Upper lobe of right lung (tissue), 1 donor: ENCODE measurements at places on chromosomes 2 and 18.

DNA sequence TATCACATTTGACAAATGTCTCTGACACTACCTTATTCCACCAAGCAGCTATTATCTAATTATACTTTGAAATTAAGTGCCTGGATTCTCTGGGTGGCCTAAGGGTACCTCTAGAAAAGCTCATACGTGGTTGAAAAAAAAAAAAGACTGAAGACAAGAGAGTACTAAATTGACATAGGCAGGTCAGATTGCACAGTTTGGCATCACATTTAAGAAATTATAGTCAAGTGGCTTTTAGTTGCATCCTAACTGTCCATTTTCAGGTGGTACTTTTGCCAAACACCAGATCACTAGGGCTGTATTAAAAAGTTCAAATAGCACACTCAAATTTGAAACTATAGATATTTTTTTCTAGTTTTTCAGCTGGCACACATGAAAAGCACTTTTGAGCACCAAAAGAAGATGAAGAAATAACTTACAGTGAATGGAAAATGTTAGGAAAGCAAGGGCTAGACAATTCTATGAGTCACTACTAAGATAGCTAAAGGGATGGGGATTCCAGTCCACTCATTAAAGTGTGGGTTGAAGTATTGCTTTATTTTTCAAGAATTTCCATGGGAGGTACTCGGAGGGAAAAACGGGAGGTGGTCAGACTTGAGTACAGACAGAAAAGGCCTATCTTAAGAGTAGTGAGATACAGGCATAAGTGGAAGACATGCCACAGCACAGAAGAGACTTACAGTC, 106.5 kb upstream of the COL5A2 start:
- DNase-seq, result no peak

GRCh38 chr18:59902131-59902992, 2.6 kb downstream of the PMAIP1 start:
- no peak for DNase-seq

DNA sequence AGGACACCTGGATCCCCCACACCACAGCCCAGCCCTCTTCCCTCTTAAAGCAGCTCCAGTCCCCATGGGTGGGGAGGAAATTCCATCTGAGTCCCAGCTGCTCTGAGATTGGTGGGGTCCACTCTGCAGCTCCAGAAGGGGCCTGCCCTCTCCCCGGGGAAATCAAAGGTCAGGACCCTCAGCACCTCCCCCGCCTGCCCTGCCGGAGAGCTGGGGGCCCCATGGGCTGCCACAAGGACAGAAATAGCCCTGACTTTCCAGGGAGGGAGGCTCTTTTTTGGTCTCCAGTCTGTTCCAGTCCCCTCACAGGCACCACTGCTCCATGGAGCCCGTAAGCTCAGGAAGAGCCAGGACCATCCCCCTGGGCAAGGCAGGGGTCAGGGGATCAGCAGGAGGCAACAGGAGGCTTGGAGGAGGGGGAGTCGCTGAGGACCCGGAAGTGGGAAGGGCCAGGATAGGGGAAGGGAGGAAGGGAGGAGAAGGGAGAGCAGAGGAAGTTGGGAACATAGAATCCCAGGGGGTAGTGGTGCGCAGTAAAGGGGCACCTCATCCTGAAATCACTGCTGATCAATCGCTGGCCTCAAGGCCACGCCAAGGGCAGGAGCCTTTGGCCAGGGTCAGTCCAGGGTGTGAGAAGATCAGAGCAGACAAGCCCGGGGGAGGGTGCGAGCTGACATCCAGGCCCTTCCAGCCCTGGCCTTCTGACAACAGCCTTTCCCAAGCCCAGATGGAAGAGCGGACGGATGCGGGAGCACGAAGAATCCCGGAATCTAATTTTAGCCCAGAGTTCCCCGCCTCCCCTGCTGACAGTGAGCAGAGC, 7.6 kb downstream of the ADRA2B start:
- DNase-seq, result peak; percentile 52

- DNase-seq, result no peak
Measured at GRCh38 chr2:208268156-208268952, 2.3 kb downstream of the PIKFYVE start.

DNA sequence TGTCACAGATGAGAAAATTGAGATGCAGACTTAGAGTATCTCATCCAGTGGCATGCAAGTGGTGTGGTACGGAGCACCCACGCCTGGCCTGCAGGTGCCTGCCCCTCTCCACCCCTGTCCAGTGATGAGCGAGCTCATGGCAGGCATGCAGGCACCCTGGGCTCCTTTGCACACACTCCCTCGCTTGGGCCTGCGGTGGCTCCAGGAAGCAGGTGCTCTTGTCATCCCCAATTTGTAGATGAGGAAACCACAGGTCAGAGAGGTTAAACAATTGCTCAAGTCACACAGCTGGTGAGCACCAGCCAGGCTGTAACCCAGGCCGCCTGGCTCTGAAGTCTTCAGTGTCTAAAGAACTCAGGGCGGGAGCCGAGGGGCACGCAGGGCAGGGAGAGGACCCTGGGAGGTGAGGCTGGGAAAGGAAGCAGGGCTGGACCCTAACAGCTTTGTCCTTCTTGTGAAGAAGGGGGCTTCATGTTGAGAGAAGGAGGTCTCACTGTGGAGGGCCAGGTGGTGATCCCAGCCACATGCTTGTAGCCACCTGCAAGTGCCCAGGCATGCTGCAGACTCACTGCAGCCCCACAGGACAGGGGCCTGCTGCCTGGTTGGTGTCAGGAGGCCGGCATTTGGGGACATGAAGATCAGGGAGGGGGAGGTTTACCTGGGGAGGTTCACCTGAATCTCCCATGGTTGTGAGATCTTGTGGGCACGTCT, 166.2 kb downstream of the SH3RF3 start:
- no peak for DNase-seq

GRCh38 chr18:10209302-10209701, 245.1 kb upstream of the APCDD1 start:
- no peak for DNase-seq

DNA sequence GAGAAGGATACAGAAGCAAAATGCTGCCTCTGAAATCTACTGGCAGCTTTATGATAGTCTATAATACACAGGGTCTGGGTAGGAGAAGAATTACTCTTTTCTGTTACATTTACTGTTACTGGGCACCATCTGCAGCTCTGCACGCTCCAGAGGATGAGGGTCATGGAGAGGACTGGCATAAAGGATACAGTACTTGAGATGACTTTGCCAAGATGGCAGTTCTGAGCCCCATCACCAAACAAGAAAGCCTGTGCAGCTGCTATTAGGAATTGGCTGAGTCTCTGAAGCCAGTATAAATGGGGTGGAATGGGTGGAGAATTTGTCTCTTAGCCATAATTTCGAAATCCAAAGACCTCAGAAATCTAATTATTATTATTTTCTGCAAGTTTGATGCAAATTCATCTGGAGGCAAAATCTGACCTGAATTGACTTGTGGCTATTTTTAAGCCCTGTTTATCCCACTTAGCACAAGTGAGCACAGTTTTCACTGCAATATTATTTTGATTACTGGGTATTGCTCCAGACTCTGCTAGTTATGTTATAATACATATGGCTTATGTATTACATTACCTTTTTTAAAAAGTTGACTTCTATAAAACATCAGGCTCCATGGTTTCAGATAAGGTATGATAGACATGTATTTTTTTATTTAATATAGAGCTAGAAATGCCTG, 579.5 kb downstream of the MBD2 start:
- DNase-seq, result no peak

DNA sequence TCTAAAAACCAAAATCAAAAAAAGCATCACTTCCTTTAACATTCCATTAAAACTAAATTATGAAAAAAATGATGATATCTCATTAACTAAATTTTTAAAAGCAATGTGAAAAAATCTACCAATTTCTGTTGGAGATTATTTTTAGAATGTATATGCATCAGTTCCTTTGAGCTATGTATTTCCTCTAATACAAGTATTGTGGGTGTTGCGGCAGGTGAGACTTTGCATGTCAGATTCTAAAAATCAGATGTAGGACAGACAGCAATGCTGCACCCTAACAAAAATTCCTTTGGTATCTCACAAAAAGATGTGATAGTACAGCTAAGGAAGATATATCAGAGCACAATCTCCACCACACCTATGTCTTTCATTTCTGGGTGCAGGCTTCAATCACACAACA, 6.8 kb downstream of the MBD2 start:
- no peak for DNase-seq

GRCh38 chr2:8659735-8660492, 21.9 kb upstream of the ID2 start:
- DNase-seq, result peak; percentile 53

GRCh38 chr2:106358521-106358920, 109.7 kb downstream of the RGPD3 start:
- DNase-seq, result no peak

DNA sequence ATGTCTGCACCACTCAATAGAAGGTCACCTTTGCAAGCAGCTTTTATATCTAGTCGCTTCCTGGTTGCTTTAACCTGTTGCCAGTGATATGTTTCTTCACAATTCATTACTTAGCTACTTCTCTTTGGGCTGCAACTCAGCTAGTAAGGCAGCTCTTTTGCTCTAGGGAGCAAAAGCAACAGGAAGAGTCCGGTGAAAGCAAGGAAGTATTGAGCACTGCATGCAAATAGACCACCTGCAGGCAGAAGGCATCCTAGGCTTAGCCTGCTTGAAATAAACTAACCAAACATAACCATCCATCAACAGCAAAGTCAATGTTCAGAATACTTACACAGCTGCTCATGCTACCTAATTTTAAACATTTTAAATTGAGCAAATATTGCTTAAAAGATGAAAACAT, 529.2 kb upstream of the LINC00305 start:
- no peak for DNase-seq

DNA sequence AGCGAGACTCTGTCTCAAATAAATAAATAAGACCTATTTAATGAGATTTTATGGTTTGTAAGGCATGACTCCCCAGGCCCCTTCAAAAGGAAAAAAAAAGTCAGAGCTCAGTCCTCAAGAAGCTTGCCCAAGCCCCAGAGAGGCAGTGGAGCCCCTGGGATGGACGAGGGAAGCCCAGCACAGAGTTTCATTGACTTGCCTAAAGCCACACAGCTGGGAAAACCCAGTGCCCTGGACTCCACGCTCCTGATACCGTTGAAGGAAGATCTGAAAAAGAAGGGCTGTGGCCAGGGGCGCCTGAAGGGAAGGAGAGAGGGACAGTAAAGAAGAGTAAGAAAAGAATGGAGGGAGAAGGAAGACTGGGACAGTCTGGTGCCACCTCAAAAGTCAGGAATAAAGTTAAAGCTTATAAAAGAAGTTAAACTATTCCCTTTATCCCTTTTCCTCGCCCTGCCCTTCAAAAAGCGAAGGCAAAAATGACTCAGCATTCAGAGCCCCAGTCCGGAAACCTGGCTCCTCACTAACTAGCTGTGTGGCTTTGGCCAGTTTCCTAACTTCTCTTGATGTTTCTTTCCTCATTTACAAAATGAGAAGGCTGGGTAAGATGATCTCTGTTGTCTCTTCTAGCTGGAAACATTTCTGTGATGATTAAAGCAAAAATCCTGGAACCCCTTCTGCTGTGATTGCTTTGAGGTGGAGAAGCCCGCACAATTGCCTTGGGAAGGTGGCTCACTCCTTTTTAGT, 46.7 kb downstream of the LYPD1 start:
- DNase-seq, result no peak

DNA sequence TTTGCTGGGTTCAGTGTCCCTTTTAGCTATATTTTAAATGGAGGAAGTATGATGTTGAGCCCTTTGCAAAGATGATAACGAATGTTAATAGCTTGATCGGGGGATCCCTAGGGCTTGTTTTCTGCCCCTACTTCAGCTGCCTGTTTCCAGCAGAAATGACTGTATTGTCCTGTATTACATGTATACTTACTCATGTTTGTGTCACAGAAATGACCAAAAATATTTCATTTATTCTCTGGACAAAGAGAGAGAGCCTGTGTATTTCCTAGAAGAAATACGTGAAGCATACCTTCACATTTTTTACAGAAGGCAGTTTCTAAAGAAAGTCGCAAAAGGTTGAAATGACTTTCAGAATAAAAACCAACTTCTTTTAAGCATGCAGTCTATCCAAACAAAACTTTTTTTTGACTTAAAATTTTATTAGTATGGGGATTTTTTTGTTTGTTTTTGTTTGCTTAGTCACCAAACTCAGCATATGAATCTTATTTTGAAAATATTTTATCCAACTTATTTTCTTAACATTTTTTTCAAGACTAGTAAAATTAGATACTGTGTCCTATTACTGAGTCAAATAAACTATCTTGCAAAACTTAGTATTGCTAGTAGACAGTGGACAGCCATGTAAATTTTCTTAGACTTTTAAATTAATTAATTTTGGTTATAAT, 68.9 kb downstream of the PTRHD1 start:
- no peak for DNase-seq

DNA sequence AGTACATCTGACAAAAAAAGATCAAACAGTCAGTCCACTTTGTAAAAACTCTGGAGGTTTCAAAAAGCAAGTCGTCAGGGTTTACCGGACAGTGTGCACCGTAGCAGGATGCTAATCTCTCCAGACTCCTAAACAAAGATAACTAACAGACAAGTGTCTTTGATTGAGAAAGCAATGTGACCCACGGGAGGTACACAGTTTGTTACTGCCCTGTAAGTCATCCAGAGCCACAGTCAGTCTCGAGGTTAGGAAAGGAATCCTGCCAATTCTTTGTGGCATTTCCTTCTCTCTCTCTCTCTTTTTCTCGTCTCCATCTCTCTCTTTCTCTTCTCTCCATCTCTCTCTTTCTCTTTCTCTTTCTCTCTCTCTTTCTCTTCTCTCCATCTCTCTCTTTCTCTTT, 42.8 kb downstream of the LRRTM4 start:
- no peak for DNase-seq

DNA sequence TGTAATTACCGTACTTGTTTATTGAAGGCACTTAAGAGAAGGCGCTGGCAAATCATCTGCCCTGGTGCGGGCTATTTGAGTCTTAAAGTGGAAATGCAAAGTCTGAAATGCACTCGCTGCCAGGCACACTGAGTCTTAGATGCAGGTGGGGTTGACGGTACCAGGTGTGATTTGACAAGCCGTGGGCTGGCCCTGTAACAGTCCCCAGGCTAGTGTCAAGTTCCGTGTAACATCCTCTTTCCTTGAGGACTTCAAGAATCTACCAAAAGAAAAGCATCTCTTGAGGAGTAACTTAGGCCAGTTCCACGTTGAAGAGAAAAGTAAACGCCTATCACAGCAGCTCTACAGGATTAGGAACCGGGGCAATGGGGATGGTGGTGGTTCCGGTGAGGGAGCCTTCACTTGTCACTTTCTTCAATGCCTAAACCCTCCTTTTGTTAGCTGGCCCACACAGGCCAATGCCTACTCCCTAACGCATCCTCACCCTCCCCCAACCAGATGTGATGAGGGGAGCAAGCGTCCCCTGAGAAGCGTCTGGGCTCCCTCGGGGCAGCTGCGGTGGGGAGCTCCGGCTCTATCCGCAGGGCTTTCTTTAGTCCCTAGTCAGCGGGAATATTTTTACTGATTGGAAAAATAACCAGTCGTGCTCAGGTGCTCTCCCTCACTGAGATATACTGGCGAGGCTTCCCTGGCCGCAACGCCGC, 1.5 kb upstream of the UGP2 start:
- DNase-seq, result no peak

- no peak for DNase-seq
Measured at GRCh38 chr2:203413796-203414195, 85.6 kb downstream of the ABI2 start.

DNA sequence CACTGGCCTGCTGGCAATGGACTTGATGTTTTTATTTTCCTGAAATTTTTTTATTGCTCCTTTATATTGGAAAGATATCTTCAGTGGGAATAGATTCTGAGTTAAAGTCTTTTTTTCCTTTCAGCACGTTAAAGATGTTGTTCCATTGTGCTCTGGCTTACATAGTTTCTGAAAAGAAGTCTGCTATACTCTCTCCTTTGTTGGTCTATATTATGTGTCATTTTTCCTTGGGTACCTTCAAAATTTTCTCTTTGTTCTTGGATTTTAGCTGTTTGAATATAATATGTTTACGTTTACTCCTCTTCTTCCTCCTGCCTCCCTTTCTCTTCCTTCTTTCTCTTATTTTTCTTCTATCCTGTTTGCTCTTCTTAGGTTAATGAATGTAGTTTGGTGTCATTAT, 105.5 kb downstream of the CAPN13 start:
- DNase-seq, result no peak
